SHP77 treated with DMSO at 0.1 percent for 48 hours (cell line): ENCODE measurements at places on chromosomes 7 and 10.

- no peak for DNase-seq
These were observed 35.9 kb downstream of the TCF7L2 start for GRCh38 chr10:112985690-112986543.

DNA sequence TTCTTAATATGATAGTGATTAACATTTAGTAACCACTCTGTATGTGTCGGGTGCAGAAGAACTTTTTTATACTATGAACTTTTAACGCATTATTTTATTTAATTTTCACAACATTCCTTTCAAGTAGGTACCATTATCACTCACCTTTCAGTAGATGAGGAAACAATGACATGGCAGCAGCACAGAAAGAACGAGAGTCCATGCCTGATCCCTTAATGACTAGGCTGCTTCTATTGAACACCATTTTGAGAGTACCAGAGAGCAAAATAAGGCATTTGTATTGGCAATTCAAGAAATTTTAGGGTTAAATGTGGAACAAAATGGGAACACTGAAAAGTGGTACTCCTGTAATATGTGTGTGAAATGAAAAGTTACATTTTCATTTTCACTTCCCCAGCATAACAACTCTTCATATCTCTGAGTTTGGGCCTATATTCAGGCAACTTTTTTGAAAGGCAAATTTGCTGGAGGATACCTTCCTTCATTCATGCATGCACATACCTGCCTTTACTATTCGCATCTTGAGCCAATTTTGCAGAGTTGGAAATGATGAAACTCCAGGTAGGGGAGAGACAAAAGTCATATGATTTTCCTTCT, 12.8 kb downstream of the LRRN3 start:
- DNase-seq = no peak

GRCh38 chr7:21784989-21785388, 160.7 kb downstream of the CDCA7L start:
- no peak for DNase-seq

DNA sequence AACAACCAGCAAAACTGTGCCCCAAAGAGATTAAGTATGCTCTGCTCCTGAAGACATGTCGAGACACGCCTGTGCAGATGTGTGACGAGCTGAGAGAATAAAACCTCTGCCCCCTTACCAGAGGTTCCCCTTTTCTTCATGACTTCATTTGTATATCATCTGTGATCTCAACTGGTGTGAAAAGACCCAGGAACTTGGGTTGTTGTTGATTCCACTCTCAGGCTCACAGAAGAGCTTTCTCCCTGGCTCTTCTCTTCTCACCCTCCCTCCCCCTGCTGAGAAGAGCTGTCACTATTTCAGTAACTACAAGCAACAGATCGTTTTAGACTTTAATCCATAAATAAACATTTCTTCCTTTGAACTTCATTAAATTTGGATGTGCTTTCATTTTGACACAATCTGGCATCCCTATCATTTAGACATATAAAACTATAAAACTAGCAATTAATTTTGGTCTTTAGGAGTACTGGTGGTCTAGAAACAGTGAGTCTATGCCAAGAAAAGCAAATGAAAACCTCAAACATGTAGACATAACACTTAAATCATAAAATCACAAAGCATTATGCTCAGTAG, 179.3 kb upstream of the FZD8 start:
- no peak for DNase-seq

DNA sequence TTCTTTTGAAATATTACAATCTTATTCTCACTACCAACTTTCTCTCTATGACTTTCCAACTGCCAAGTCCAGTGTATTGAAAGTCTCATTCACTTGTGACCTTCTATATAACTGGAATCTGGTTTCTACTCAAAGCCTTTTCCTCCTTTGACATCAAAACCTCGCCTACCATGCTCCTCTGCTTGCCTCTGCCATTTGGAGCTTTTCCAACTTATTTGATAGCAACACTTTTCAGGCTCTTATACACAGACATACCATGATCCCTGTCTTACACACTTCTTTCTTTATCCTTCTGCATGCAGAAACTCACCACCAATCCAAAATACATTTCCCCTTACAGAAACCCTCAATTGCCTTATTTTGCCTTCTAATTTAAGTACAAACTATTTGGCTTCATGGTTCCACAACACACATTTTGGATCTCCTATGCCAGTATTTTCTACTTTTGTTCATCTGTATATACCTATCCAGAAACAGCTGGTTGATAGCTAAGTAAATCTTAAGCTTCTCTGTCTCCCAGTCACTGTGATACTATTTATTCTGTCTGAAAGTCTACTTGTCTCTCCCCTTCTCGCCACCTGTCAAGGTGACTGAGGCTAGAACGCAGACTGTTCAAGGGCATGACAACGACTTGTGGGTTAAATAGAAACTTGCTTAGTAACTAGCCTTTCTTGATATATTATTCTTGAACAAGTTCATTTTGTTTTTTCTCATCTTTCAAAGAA, 22.4 kb downstream of the GNG11 start:
- no peak for DNase-seq

DNA sequence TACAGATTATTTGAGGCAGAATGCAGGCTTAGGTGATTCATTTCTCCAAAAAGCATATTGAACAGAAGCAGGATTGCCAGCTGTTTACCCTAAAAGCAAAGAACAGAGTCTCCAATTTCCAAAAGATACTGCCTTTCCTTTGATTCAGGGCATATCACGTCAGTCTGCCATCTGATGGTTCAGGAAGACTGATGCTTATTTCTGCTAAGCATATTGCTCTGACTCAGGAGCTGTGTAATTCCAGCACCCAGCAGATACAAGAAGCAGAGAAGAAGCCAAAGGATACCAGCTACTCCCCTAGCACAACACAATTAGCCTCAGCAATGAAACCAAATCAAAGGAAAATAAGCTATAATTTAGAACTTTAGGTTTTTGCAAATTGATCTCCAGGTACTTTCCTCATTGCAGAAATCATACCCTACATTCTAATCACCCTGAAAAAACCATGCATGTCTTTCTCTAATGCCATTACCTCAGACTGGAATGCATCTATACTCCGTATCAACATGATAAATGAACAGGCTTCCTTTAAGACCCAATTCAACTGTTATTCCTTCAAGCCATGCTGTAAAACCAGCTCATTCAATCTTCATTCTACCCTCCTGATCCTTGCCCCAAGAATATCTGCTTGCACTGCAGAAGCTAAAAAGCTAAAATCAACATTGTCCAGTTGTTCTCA, 55.1 kb downstream of the ABI1 start:
- DNase-seq = no peak

DNA sequence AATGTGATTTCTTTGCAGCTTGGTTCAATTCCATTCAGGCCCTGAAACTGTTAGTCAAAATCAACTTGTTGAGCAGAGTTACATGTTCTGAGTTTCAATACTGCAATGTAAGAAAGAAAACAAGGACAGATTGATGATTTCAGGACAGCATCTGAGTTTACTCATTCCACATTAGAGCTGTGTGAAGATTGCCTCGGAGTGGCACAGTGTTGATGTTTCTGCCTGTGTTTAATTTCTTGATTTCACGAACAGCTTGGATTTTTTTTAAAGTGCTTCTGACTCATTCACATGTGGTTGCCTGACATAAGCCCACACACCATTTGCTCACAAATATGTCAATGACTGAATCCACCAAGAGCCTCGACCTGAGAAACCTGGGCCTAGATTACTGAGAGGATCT, 101.2 kb upstream of the PARD3 start:
- DNase-seq = no peak

GRCh38 chr10:16673443-16673842, 143.8 kb downstream of the RSU1 start:
- peak; percentile 76 for DNase-seq

DNA sequence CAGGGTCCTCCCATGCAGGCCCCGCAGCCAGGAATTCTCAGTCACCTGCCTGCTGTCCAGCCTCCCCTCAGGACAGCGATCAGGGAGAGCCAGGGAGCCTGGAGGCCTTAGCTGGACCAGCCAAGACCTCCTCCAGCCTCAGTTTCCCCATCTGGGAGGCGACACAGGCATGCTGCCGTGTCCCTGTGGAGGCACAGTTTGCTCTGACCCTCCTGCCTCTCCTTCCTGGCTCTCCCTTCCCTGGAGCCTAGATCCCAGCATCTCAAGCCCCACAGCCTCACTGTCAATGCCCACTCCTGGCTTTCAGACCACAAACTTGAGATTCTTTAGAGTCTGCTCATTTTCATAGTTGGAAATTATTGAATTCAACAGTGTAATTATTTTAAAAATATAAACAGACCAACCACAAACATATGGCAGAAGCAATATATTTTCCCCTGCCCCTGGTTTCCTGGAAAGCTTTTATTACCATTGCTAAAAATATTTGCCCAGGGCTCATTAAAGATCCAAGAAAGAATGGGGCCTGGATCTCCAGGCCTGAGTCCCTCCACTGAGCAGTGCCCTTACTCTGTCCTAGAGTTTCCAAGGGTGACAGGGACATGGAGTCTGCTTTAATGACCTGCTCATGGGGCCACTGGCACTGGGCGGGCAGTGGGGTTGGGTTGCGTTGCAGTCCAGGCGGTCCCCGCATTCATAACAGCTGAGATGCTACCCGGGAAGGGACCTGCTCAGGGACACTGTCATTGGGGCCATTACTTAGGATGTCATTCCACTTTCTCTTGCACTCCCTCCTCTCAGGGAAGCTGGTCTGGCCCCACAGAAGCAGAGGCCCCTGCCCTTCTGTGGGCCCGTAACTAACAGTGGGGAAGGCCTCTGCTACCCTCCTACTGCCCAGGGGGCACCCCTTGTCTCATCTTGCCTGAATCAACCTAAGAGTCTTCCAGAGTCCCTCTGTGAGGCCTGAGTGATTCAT, 81.6 kb upstream of the CHST15 start:
- no peak for DNase-seq

DNA sequence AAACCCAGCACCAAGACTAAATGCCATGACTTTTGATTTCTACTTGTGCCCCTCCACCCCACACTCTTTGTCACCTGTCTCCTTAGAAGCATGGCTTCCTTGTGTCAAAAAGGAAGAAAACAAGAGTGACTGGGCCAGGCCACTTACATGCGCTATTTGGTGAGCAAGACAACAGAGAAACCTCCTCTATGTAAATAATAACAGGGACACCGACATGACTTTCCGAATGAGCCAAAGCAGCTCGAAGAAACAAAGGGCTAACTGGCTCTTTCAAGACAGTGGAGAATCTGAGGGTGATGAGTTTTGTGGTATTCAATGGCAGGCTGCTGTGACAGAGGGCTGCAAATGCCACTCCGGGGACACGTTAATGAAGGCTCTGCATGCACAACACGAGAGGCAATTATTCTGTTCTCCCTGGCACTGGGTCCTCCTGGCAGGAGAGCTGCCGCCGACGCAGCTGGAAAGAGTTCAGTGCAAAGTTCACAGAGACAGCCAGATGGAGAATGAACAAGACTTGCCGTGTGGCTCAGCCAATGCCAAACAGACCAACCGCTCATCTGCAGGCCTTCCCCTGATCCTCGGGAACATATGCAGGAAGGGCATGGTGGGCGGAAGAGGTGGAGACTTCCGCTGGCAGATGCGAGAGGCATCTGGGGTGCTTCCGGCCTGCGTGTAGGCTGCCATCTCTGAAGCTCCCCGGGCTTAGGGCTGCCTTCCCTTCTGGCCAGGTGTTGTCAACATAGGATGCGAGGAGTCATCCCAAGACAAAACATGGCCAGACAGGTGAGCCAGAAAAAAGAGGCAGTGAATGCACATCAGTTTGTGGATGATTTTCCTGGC, 59.1 kb upstream of the SMNDC1 start:
- no peak for DNase-seq

DNA sequence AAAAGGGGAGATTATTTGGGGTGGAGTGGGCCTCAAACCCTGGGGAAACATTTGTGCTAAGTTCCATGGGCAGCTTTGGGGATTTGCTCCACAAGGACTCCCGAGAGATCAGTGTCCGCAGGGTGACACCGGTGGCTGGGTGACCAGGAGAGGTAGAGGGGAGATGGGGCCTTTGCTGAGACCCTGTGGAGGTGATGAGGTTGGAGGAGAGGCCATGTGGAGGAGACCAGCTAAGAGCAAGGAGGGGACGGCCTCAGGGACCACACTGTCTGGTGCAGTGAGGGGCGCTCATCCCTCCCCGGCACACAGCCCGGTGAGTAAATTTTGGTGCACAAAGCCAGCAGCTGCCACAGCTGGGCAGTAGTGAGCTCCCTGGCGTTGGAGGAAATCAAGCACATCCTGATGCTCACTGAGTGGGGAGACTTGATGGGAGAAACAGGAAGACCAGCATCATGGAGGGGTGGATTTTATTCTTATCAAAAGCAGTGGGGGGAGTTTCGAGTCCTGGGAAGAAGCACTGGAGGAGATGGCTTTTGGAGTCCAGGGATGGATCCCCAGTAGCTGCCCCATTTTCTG, 20.2 kb upstream of the ELFN1 start:
- DNase-seq = no peak

DNA sequence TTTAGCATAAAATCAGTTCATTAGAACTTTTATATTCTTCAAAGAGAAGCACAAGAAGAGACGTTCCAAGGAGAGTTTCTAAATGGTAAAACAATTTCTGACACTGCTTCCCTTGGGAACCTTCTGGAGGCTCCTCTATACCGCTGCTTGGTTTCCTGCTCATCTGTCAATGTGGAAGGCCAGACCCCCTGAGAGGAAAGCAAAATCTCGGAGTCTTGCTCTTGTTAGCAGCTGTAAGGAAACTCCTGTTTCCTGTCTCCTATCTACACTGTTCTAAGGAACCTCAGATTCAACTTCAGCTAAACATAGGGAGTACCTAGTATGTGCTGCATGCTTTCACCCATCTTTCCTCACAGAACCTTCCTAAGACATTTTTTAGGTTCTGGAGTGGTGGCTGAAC, 322.2 kb downstream of the BMPER start:
- DNase-seq = no peak

DNA sequence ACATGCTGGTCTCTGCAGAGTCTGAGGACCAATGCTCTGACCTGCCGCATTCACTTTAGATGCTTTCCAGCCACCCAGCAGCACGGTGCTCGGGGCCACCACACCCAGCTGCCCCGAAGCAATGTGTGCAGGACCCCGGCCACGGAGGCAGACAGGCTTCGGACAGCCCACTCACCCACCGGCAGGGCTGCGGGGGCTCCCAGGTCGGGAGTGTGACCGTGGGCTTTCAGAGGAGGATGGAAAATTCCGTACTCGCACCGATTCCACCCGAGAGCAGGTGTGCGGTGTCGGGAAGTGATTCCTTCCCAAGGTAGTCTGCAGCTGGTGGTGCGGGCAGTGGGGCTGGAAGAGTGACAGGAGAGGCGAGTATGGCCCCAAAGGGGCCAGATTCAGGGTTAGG, 190.9 kb downstream of the DNAJB6 start:
- no peak for DNase-seq

DNA sequence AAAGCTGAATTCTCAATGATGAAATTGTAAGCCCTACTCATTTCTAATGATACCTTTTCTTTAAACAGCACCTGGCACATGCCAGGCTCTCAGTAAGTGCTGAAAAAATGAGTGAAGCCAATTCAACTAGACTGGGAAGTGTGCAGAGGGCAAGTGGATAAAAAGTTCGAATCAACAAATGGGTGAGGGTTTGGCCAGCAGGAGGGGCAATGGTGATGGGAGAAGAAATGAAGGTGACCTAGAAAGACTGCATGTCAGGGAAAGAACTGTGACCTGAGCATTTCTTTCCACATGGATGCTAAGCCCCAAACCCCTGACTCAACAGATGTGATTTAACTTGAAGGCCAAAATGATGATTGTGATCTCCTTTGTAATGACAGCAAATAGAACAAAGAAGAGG, 54.6 kb downstream of the DKK1 start:
- DNase-seq = no peak
